ENCODE measurements at places on chromosomes 5 and 9.

DNA sequence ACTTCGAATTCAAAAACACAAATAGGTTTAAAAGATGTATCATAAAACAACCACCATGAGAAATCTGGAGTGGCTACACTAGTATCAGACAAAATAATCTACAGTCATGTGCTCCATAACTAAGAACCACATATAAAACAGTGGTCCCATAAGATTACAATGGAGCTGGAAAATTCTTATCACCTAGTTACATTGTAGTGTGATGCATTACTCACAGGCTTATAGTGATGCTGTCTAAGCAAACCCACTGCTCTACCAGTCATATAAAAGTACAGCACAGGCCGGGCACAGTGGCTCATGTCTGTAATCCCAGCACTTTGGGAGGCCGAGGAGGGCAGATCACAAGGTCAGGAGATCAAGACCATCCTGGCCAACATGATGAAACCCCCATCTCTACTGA, 160.1 kb downstream of the ROR2 start:
- DNase-seq = no peak

- DNase-seq = no peak
Measured at GRCh38 chr9:93761822-93762221, 185.4 kb downstream of the PHF2 start.

GRCh38 chr5:140631831-140632365, 1.1 kb downstream of the CD14 start:
- DNase-seq = no peak

DNA sequence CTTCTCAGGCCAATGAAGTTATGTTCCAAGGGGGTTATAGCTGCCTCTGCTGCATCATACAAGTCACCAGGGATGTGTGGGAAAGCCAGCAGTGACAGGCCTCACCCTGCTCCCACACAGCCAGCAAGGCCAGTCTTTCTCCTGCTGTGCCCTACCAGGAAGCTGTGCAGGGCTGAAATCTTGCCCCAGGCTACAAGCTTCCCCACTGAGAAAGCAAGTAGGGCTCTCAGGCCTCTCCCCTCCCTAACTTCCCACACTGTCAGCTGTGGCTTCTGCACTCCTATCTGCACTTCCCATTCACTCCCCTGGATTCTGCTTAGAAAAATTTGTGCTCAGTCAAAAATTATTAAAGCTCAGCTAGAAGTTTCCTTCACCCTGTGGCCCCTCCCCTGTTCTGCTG, 611.2 kb upstream of the ZNF608 start:
- DNase-seq = no peak

GRCh38 chr5:53039855-53040254, 50.7 kb downstream of the ITGA2 start:
- DNase-seq = no peak

- DNase-seq = no peak
Measured at GRCh38 chr9:4663956-4664355, 1.9 kb downstream of the PLPP6 start.

DNA sequence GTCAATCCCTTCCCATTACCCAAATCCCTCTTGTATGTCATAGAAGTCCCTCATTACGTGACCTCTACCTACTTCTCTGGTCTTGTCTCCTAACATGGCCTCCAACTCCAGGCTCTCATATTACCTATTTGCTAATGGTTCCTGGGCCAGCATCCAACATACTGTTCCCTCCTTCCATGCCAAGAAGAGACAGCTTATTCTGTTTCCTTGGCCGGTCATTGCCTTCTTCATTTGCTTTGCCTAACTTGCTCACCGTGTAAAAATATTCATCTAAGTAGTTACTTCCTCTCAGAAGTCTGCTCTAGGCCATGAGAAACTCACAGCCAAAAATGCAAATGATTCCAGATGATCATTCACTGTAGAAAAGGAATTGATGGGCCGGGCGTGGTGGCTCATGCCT, 8.9 kb upstream of the IL6ST start:
- DNase-seq = no peak

DNA sequence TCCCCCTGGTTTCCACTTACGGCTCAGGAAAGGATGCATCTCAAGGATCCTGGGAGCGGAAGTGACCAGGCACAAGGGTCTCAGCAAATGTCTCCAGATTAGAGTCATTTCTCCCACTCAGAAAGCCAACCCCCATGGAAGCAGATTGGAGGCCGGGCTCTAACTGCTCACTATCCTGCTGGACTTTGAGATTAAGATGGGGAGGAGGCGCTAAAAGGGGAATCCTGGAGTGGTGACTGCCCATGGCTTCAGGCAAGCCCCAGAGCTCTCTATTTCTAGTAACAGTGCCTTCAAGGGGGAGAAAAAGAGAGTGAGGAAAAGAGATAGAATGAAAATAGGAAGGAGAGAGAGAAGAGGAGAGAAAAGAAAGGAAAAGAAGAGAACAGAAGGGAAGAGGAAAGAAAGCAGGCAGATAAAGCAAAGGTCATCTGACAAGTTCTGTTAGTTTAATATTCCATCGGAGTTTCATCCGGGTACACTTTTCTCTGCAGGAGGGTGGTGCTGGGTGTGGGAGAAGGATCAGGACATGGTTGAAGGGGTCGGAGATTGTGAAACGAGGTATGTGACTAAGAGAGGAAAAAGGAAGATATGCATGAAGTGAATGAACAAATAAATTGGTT, at the start of gene AGXT2:
Gene AGXT2, minus strand, starts transcription at position 165 of the 620 bp plus-strand sequence. Its CDS starts 57 bp downstream, at position 108.
- DNase-seq = no peak

- DNase-seq = no peak
Measured at GRCh38 chr5:133595465-133595864, 16.9 kb downstream of the FSTL4 start.

Data from endothelial cell (in vitro differentiated cells).